ENCODE measurements at places on chromosomes 7 and 10. TPM values are rescaled to one million over a fixed set of nuclear protein-coding genes. Genes with fewer than 3 reads are reported as not detected.

DNA sequence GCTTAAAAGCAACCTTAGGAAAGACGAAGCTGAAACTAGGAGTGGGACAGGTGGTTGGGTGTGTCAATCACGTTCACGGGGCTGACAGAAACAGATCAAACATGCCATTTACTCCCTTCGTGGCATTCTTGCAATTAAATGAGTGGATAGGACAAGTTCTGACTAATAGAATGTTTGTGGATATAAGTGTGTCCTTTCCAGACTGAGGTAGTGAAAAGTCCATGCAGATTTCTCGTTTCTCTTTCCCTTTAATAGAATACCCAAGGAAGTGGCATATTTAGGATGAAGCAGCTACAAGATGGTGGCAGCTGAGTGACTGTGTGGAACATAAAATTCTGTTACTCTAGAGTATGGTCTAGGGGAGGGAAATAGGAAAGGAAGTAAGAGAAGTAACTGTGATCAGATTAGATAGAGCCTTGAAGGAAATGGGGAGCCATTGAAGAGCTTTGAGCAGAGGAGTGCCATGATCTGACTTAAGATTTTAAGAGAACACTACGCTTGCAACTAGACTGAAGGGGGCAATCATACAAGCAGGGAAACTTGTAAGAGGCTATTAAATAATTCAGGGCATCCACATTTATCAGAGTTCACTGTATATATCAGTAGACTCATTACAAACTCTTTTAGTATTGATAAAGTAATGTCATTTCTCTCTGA lies 46.3 kb upstream of the HYAL4 start:
- no peak for DNase-seq

- DNase-seq, result no peak
Measured at GRCh38 chr10:55837273-55837672, 523.8 kb downstream of the ZWINT start.

DNA sequence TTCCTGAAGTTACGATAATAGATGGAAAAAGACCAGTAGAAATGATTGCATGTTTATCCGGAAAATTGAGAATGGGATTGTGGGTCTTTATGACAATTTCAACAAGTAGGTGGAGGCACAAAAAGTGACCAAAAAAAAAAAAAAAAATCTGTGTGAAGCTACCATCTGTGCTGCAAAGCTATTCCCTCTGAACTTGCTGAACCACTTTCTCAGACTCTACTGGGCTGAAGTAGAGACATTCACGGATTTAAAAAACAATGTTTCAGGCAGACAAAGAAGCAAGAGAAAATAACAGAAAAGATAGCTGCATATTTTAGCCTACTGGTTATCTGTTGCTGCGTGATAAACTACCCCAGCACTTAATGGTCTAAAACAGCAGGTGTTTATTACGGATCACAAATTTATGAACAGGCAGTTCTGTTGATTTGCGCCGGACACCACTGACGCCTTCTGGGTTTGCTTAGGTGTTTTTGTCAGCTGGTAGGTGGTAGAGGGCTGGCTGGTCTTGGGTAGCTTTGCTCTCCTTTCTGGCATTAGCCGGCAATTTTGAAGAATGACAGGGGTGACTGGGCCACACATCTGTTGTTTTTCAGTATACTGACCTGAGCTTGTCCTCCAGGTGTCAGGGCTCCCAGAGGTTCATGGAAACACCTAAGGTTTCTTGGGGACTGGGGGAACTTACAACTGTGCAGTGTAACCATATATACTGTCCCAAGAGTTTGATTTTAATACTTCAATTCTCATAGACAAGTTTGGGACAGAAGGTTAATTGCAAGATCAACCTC lies 665.1 kb downstream of the CCSER2 start:
- no peak for DNase-seq

- DNase-seq, result peak; percentile 69
Measured at GRCh38 chr7:129855234-129855673, 97.5 kb downstream of the UBE2H start.

Gene OR2A42
- total RNA-seq, result not detected

DNA sequence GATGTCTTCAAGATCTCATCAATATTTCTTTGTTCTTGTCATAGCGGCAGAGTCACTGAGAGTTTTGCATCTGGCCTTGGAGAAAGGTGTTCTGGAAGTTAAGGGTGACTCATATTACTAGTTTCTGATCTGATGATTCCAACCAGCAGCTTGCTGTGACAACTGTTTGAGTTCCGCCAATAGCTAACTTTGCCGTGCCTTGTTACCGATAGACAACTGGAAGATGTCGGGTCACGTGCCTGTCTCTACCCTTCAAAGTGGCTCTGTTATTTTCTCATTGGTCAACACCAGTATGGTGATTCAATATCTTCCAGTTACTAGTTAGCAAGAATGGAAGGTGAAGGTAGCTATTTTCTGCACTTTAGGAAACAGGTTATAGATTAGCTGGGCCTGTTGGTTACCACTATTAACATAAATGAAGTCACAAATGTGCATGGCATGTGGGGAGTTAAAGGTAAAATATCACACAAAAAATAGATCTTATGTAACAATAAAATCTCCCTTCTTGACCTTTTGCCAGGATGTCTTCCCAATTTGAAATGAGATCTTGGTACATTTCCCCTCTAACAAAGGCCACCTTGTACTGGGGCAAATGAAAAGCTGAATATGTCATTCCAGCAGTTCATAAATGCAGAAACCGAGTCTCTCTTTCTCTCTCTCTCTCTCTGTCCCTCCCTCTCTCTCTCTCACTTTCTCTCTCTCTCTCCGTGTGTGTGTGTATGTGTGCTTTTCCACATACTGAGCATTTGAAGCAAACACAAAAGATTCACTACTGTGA lies 2.6 kb upstream of the MGAM2 start:
- no peak for DNase-seq

Gene PTPN12
- total RNA-seq, result 105 TPM

GRCh38 chr10:53646525-53646924 lies 873.9 kb upstream of the MBL2 start:
- no peak for DNase-seq

Gene CYP2C19
- not detected for total RNA-seq

Gene SNCG
- total RNA-seq, result 4.2 TPM

DNA sequence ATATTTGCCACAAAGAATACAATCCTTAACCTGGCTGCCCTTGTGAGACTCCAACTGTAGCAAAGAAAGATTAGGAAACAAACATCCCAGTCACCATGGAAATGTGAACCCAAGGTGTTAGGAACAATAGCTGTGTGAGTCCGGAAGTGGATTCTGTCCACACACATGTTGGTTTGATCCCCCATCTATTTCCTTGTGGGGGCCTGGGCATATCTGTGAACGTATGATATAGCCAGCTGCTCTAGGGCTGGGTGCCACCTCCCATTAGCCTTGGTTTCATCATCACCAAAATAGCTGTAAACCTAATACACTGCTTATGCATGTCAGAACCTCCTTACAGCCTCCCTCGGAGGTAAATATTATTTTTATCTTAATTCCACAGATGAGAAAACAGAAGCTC lies 26.4 kb downstream of the GRK5 start:
- DNase-seq, result no peak

DNA sequence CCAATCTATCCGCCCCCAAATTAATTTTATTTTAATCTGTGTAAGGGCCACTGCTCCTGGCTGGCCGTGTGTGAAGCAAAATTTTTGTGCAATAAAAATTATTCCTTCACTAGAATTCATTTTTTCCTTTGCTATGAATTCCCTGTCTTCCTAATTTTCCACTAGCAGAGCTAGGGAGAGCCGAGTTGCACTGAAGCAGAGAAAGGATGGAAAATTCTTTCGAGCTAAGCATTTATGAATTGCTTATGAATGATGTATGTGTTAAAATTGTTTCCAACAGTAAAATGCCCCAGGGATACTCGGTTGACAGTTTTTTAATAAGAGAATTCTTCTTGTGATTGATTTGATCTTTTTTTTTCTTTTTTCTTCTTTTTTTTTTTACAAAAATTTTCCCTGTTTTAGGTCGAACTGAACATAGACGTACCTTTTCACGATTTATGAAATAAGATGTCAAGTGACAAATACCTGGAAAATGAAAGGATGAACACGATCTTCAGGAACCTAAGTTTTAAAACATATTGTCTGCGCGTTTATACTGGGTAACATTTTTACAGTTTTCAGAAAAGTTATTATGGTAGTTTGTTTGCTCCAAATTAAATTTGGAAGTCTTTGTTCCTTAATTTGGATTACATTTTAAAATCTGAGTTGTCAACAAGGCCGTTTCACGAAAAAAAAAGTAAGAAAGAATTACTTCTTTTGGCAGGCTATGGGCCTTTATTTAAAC lies 288.8 kb upstream of the NFE2L3 start:
- no peak for DNase-seq

Gene SLC18A2
- total RNA-seq, result not detected

Gene ADAP1
- total RNA-seq, result 10.5 TPM

- DNase-seq, result no peak
Measured at GRCh38 chr7:28836716-28837115, 121.4 kb downstream of the TRIL start.

GRCh38 chr7:17298840-17299482 lies 509 bp downstream of the AHR start:
- DNase-seq, result no peak

DNA sequence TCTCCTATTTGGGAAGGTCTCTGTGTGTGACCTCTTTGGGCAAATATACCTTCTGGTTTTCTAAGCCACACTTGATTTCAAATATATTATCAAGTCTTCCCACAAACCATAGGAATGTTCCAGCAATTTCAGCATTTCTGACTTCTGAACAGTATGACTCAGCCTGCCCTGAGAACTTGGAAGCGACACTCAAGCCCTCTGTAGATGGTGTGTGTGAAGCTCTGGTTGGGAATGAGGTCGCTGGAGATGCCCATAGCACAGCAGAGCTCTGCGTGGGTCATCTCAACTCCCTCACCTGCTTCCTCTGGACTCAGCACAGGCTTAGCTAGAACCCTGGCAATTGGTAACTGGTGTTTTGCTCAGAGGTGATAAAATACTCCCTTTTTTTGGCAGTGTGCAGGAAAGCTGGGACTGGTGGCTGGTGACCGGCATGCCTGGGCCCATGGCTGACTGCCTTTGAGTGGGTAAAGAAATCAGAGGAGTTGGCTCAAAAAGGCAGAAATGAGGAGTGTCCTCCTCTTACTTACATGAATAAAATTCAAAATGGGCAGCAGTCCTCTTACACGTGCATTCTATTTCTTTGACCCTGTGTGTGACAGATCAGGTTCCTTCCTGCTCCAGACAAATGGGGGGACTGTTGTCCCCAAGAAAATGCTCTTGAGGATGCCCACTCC lies 87.5 kb upstream of the NRP1 start:
- DNase-seq, result peak; percentile 74

DNA sequence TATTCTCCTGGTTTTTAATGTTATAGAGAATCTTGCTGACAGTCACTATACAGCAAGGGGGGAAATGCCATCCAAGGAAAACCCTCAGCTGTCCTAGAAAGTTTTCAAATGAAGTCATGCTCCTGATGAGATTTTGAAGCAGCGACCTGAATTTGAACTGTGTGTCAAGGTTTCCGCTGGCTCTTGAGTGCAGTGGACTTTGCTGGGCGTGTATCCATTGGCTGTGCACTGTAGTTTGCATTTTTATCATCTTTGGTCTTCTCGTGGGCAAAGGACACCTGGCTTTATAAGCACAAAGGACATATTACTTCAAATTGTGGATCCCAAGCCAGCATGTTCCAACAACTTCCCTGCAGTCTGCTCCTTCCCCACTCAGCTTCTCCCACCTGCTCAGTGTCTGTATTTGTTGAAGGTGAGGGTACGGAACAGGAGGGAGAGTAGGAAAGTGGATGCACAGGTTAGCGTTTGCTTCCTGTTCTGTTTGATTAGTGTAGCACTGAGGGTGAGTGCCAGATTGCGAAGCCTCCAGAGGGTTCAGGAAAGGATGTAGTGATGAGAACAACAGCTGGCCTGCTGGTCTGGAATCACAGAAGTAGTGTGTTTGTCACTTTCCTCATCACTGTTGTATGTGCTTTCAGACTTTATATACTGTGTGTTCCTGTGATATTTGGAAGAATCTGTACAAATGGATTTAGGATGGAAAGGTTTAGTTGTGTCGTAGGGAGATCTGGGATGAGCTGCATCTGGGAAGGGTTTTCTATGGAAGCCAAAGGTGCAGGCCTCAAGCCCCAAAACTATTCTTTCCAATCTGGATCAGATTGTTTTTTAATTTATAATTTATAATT lies 204.8 kb downstream of the BMPER start:
- no peak for DNase-seq

GRCh38 chr7:26101361-26102151 lies 50.4 kb upstream of the NFE2L3 start:
- no peak for DNase-seq

- no peak for DNase-seq
Measured at GRCh38 chr10:60910543-60910942, 33.4 kb downstream of the RHOBTB1 start.

Gene HOXA4
- 2.6 TPM for total RNA-seq

DNA sequence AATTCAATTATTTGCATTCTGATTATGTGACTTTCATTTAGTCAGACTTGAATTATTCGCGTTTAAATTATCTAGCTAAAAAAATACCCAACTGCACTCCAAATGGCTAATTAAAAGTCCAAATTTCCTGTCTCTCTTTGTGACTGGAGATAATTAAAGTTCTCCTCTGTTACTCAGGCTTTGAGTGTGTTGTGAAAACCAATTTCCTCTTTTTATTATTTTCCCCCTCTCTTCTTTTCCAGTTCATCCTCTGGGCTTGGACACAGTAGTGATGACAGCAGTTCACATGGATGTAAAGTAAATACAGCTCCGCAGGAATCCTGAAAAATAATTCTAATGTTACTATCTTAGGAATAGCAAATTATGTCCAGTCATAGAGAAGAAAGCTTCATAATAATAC lies 80.6 kb downstream of the SNX10 start:
- no peak for DNase-seq

Gene TMEM273
- total RNA-seq, result not detected

GRCh38 chr10:69955211-69955805 lies 97.3 kb upstream of the MACROH2A2 start:
- DNase-seq, result no peak

DNA sequence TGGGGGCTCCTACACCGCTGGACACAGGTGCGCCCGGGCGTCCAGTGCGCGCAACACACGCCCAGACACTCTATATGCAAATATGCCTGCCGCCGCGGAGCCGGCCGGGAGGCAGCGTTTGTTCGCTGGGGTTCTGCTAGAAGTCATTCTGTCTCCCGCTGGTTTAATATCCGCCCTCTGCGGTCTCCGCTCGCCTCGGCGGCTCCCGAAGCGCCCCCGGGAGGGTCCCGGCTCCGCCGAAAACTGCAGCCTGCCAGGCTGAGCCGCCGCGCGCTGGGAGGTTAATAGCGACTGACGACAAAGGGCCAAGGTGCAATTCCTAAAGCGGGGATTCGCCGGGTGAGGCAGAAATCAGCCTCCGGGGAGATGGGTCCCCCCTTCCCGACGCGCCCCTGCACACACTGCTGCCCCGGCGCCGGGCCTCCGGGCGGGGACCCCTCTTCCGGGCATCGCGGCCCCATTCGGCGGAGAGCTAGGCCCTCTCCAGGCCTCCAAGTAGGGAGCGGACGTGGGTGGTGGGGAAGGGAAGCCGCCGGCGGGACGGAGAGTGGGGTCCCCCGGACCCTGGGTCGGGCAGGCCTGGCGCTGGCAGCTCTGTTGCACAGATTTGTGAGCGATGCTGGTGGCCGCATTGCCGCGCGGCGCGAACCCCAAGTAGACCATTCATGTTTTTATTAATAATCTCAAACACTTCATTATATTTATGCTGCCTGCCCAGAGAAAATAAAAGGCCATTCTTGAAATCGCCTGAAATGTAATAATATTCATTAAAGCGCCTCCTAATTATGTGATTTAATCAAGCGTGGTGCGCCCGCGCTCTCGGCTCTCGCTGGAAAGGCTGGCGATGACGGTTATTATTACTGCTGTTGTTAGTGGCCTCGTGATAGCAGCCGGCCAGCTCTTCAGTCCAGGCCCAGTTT lies 9.1 kb downstream of the EN2 start:
- DNase-seq, result no peak

- DNase-seq, result no peak
Measured at GRCh38 chr10:28400176-28400575, 97.3 kb upstream of the MPP7 start.

Gene NPFFR1
- not detected for total RNA-seq

All from MCF 10A (cell line).